Activated CD8-positive, alpha-beta T cell treated with anti-CD3 and anti-CD28 coated beads for 36 hours (primary cell): ENCODE measurements at places on chromosomes 7 and 10. TPM values are rescaled to one million over a fixed set of nuclear protein-coding genes. Genes with fewer than 3 reads are reported as not detected.

Gene PPIF
- total RNA-seq: 81.5 TPM

GRCh38 chr7:38428041-38428440 is 154.6 kb upstream of the TARP start:
- H3K36me3 ChIP-seq: no peaks in the 10 kb centered on the region
- H3K27ac ChIP-seq: no peak overlapping the region
- no peak overlapping the region for H3K4me3 ChIP-seq
- DNase-seq: no peak

DNA sequence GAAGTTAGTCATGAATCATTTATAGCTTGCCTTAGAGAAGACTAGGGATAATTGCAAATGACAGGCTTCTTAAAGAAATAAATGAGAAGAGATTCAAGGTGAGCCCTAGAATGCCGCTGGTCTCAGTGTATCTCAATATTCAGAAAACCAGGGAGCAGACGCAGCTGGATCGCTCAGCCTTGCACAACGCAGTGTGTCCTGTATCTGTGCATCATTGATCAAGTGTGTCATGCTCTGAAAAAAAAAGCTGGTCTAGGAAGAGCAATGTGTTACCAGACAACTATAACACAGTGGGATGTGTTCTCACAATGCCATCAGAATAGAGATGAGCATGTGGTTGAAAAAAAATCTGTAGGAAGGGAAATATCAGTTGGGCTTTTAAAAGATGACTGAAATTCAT is 230.1 kb downstream of the CALN1 start:
- DNase-seq: no peak
- no peaks in the 10 kb centered on the region for H3K4me1 ChIP-seq
- no peaks in the 10 kb centered on the region for H3K27me3 ChIP-seq

Gene CPED1
- not detected for total RNA-seq

DNA sequence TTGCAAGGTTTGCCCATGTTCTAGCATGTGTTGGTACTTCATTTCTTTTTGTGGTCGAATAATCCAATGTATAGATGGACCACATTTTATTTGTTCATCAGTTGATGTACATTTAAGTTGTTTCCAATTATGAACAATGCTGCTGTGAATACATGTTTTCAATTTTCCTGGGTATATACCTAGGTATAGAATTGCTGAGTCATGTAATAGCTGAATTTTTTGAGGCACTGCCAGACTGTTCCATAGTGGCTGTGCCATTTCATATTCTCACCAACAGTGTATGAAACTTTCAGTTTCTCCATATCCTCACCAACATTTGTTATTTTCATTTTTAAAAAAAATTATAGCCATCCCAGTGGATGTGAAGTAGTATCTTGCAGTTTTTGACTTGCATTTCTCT is 90.5 kb downstream of the EZH2 start:
- no peak overlapping the region for H3K4me3 ChIP-seq
- DNase-seq: no peak
- H3K27ac ChIP-seq: peak overlapping the region; percentile 32
- no peaks in the 10 kb centered on the region for H3K4me1 ChIP-seq
- no peaks in the 10 kb centered on the region for H3K27me3 ChIP-seq
- H3K36me3 ChIP-seq: peaks cover 45% of the 10 kb centered on the region

- H3K4me3 ChIP-seq: no peak overlapping the region
- DNase-seq: no peak
- H3K36me3 ChIP-seq: peaks cover 10% of the 10 kb centered on the region
- no peaks in the 10 kb centered on the region for H3K27me3 ChIP-seq
Measured at GRCh38 chr7:139182363-139182762, 48.7 kb upstream of the UBN2 start.

GRCh38 chr10:110002801-110003523 is 4.8 kb upstream of the ADD3 start:
- no peak overlapping the region for H3K4me3 ChIP-seq
- H3K4me1 ChIP-seq: peaks cover 13% of the 10 kb centered on the region
- DNase-seq: no peak
- H3K27ac ChIP-seq: no peak overlapping the region
- H3K36me3 ChIP-seq: no peaks in the 10 kb centered on the region

GRCh38 chr10:73044378-73045285 is 52.0 kb downstream of the P4HA1 start:
- no peak overlapping the region for H3K4me3 ChIP-seq
- no peak overlapping the region for H3K27ac ChIP-seq
- peaks cover 43% of the 10 kb centered on the region for H3K36me3 ChIP-seq
- no peaks in the 10 kb centered on the region for H3K4me1 ChIP-seq
- no peaks in the 10 kb centered on the region for H3K27me3 ChIP-seq
- no peak for DNase-seq

Gene BLVRA
- total RNA-seq: 30.9 TPM

Gene CAMK2B
- total RNA-seq: 0.97 TPM

DNA sequence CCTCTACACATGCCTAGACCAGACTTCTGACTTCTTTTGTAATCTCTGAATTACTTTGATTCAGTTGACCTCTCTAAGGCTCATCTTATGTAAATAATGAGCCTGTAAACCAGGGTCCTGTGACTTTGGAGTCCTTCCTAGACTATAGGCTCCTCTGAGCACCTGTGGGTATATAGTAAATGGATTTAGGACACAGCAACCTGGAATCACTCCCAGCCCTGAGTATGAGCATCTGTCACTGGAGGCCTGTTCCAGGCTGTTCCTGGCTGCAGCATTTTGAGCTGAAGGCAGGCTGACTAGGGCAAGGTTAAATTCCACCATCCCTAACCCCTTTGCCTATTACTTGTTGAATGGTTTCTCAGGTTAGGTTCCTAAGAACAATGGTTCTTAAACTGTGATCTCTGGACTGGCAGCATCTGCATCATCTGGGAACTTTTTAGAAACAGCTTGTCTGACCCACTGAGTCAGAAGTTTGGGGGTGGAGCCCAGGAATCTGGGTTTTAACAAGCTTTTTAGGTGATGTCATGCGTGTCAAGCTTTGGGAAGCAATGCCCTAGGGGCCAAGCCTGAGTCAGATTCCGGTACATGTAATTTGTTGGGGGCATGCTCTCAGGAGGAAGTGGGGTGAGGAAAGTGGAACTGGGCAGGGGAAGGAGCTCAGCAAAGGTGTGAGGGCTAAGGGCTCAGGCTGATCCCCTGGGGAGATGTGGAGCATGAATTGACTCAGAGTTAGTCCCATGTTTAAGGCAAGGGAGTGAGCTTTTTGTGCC is 28.2 kb downstream of the MINDY4 start:
- no peak overlapping the region for H3K4me3 ChIP-seq
- H3K36me3 ChIP-seq: no peaks in the 10 kb centered on the region
- no peak for DNase-seq
- H3K27me3 ChIP-seq: no peaks in the 10 kb centered on the region
- H3K4me1 ChIP-seq: peaks cover 10% of the 10 kb centered on the region
- H3K27ac ChIP-seq: no peak overlapping the region

DNA sequence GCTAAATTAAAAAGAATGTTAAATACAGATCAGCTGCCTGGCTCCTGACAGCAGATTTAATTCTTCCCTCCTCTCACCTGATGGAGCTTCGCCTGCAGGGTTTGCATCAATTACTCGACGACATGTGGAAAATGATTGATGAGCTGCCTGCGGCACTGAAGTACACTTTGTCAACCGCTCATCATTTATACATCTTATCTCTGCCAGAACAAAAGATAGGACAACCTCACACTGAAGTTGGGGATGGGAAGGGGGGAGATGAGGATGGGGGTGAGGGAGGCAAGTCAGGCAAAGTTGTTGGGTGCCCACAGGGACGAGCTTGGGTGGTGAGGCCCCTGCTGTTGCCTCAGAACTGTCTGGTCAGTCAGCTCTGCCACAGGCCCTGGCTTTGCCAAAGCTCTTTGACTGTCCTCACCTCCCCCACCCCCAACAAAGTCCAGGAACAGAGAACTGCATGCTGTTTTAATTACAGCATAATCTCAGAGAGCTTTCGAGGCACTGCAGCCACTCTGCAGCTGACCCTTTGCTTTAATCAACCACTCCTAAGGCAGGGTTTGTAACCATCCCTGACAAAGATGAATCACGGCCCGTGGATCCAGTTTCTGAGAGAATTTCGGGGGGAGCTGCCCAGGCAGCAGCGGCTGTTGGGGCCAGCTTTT is 702.3 kb downstream of the LRMDA start:
- no peak overlapping the region for H3K27ac ChIP-seq
- no peaks in the 10 kb centered on the region for H3K36me3 ChIP-seq
- H3K4me1 ChIP-seq: no peaks in the 10 kb centered on the region
- no peak for DNase-seq
- no peaks in the 10 kb centered on the region for H3K27me3 ChIP-seq

DNA sequence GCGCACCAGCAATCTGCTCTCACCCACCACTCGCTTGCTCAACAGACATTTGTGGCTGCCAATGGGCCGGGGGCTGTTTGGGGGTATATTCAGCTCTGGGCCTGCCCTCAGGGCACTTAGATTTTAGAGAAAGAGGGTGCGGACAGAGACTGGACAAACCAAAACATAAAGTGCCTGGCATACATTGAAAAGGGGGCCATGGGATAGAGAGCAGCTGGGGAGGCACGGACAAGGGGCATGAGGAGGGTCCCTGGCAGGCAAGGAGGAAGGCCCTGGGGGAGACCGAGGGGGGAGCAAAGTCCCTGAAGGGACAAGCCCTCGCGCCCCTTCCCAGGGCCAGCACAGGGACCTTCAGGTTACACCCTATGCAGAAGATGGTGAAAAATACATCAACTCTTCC is 43.5 kb downstream of the CLRN3 start:
- peaks cover 4% of the 10 kb centered on the region for H3K27me3 ChIP-seq
- no peaks in the 10 kb centered on the region for H3K36me3 ChIP-seq
- no peak overlapping the region for H3K4me3 ChIP-seq
- no peaks in the 10 kb centered on the region for H3K4me1 ChIP-seq
- no peak for DNase-seq
- no peak overlapping the region for H3K27ac ChIP-seq

DNA sequence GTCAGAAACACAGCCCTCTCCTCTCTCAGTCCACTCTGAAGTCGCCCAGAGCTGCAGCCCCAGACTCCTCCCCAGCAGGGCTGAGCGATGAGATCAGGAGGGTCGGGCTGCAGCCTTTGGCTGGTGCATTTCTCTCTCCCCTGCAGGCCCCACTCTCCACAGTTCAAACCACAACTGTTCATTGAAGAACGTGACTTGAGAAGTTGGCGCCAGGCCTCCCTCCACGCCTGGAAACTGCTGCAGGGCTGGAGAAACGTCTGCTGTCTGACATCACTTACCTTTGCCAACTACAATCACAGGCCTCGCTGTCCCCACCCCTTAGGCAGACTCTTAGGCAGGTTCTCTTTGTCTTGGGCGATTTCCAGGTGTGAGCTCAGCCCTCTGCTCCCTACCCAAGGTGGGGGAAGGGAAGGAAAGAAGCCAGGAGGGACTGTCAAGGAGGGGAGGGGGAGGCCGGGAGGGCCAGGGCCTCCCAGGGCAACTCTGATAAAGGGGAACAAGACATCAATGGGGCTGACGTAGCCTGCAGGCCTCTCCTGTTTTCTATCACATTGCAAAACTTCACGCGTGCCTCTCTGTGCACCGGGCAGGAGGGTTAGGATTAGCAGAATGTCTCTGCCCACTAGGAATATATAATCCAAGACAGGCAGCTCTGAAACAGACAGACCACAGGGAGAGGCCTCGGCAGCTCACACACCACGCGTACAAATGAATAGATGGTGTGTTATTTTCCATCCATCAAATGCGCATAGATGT is 32.7 kb downstream of the CALML5 start:
- no peaks in the 10 kb centered on the region for H3K36me3 ChIP-seq
- peaks cover 2% of the 10 kb centered on the region for H3K27me3 ChIP-seq
- DNase-seq: no peak
- no peaks in the 10 kb centered on the region for H3K4me1 ChIP-seq
- no peak overlapping the region for H3K4me3 ChIP-seq

GRCh38 chr7:4277936-4278335 is 404.2 kb upstream of the FOXK1 start:
- no peaks in the 10 kb centered on the region for H3K27me3 ChIP-seq
- DNase-seq: no peak
- no peaks in the 10 kb centered on the region for H3K4me1 ChIP-seq
- H3K27ac ChIP-seq: no peak overlapping the region

Gene GCK
- 2.1 TPM for total RNA-seq

Gene NSUN5
- 59.6 TPM for total RNA-seq

DNA sequence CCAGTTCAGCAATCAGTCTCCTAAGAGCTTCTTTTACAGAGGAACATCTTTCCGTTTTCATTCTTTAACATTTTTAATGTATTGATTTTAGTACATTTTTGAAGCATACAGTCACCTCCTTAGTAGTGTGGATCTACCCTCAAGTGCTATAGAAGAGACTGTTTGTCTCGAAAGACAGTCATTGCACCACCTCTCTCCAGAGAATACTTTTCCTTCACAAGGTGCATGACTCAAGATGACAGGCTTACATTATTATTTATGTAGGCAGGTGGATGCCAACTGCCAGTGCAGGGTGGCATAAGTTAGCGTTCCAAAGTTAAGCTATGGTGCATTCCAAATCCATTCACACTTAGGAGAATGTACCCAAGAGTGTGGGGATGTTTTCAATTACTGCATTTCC is 71.8 kb downstream of the ZEB1 start:
- DNase-seq: no peak
- H3K27ac ChIP-seq: no peak overlapping the region
- no peaks in the 10 kb centered on the region for H3K27me3 ChIP-seq
- H3K4me3 ChIP-seq: no peak overlapping the region
- H3K36me3 ChIP-seq: peaks cover 24% of the 10 kb centered on the region
- H3K4me1 ChIP-seq: peaks cover 34% of the 10 kb centered on the region

DNA sequence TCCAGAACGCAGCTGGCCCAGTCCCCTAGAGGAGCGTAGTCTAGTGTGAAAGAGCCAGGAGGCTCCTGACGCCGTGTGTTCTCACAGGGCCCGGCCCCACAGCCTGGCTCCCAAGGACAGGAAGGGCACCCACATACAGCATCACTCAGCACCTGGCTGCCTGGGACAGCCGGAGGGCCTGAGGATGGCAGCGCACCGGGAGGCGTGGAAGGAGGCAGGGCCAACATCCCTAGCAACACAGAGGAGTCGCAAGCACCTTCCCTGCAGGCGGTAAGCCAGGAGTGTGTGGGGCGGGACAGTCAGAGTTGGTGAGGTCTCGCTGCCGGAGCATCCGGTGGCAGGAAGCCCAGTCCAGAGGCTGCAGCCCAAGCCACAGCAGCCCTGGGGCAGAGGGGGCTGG is 125.8 kb downstream of the MAD1L1 start:
- no peak overlapping the region for H3K4me3 ChIP-seq
- no peak for DNase-seq
- H3K4me1 ChIP-seq: peaks cover 49% of the 10 kb centered on the region

- no peaks in the 10 kb centered on the region for H3K36me3 ChIP-seq
- peaks cover 5% of the 10 kb centered on the region for H3K4me1 ChIP-seq
- H3K27me3 ChIP-seq: peaks cover 30% of the 10 kb centered on the region
- H3K4me3 ChIP-seq: no peak overlapping the region
- no peak overlapping the region for H3K27ac ChIP-seq
- DNase-seq: no peak
Measured at GRCh38 chr7:3301449-3301731, 338 bp downstream of the SDK1 start.

Gene OR2A12
- not detected for total RNA-seq

Gene UBE2D4
- 8.8 TPM for total RNA-seq

GRCh38 chr7:32170838-32171237 is 100.6 kb upstream of the PDE1C start:
- no peak for DNase-seq
- H3K36me3 ChIP-seq: no peaks in the 10 kb centered on the region
- no peak overlapping the region for H3K27ac ChIP-seq
- no peaks in the 10 kb centered on the region for H3K27me3 ChIP-seq
- no peaks in the 10 kb centered on the region for H3K4me1 ChIP-seq
